ENCODE measurements at places on chromosomes 4 and X.

- no peak for DNase-seq
These were observed 84.3 kb upstream of the PRSS48 start for GRCh38 chr4:151192556-151193235.

- no peak for DNase-seq
These were observed 48.6 kb downstream of the ASB9 start for GRCh38 chrX:15221321-15221720.

GRCh38 chrX:55546956-55547355 is 57.3 kb upstream of the USP51 start:
- no peak for DNase-seq

DNA sequence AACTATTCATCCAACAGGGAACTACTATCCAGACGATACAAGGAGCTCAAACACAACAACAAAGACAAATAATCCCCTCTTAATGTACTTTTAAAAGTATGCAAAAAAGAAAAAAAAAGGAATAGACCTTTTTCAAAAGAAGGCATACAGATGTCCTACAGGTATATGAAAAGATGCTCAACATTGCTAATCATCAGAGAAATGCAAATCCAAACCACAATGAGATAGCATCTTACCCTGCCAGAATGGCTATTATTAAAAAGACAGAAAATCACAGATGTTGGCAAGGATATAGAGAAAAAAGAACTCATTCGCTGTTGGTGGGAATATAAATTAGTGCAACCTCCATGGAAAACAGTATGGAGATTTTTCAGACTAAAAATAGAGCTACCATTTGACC is 67.1 kb upstream of the ENPP6 start:
- no peak for DNase-seq

- no peak for DNase-seq
These were observed 119.2 kb downstream of the TLL1 start for GRCh38 chr4:165992283-165992682.

DNA sequence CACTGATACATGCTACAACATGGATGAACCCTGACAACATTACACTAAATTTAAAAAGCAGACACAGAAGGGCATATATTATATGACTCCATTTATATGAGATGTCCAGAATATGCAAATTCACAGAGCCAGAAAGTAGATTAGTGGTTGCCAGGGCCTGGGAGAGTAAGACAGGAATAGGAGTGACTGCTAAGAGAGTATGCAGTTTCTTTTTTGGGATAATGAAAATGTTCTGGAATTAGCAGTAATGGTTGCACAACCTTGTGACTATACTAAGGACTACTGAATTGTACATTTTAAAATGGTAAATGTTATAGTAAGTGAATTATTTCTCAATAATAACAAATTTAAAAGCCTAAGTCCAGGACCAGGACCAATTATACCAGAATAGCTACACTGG is 29.5 kb upstream of the NUP54 start:
- DNase-seq = no peak

DNA sequence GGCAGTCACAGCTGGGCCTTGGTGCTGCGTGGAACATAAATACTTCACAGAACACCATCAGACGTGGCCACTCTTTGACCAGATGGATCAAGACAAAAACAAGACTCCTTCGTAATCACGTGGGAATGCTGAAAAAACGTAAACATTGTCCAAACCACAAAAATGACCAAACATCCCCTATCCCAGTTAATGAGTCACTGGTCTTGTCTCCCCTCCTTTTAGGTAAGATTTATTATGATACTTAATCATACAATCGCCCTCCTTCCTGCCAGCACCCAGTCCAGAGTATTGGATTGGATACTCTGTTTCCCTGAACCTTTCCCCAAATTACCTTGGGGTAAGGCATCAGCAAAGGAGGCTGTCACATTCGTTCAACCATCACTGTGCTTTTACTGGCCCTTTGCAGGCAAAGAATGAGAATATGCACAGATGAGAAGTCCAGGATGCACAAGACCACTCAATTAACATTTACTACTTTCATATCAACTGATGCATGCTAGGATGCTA is 601 bp upstream of the TCEANC start:
- DNase-seq = no peak

GRCh38 chr4:87196927-87197326 is 23.5 kb downstream of the KLHL8 start:
- DNase-seq = no peak

DNA sequence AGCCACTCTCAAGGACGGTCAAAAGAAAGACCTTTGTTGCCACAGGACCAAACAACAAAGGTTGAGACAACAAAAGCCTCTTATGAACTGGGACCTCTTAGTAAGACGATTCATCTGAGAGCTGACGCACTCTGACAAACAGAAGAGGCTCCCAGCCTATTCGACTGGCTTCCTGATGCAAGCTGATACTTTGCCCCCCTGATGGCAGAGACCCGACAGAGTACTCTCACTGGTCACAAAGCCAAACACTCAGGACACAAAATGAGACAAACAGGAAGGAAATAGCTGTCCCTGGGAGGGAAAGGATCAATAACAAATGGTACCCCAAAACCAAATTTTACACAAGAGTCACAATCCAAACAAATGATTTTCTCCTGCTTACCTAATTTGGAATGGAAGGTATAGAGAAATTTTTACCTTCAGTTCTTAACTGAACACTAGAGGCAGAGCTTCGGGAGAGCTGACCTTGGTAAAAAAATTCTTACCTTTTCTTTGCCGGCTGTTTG is 75.2 kb upstream of the PLAC8 start:
- DNase-seq = no peak

- DNase-seq = no peak
These were observed 225.0 kb downstream of the COL25A1 start for GRCh38 chr4:109077505-109077904.

DNA sequence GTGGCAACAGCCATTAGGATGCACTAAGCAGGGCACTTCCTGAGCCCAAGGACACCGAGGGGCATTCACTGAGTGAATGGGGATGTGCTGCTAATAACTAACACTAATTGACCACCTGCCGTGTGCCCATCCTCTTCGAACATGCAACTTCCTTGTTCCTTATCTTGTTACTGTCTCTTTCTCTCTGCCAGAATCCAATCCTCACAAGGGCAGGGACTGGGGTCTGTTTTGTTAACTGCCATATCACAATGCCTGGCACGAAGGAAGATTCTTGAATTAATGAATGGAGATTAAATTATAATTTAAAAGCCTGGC is 1.3 kb downstream of the ERAS start:
- DNase-seq = no peak

DNA sequence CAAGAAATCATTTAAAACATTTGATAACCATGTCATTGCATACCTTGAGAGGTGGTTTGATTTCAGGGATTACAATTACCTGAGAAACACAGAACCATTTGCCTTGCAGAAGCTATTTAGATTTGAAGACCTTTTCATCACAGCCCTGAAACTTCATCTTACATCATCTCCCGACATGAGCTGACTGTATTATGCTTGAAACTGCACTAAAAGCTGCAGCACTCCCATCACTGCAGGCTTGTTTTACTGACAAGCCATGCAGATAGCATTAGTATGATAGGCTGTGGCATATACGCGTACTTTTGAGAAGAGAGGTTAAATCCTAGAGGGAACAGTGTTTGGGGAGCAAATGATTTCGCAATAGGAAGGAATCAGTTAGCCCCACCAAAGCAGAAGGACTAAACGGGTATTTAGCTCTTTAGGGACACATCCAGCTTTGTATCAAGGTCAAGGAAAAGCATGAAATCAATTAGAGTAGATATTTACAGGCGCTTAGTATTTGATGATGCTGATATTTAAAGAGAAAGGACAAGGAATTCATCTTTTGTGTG is 133.2 kb upstream of the DIAPH2 start:
- no peak for DNase-seq

DNA sequence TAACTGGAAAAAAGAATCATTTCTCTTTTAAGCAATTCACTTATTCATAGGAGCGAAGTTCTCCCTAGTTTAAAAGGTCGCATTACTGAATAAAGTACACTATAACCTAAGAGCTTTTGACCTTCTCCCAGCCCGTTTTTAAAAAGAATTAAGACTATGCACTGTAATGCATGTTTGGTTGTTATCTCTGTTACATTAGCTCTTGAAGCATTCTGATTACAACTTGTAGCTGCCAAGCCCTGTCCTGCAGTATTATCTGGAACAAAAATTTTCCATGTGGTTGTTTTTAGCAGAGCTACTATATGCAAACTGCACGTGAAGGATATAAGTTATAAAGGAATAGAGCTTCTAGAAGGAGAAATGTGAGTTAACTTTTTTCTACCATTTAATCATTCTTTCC is 8.1 kb downstream of the GAB1 start:
- no peak for DNase-seq

GRCh38 chr4:77155631-77156452 is 1.2 kb upstream of the CCNG2 start:
- DNase-seq = no peak

DNA sequence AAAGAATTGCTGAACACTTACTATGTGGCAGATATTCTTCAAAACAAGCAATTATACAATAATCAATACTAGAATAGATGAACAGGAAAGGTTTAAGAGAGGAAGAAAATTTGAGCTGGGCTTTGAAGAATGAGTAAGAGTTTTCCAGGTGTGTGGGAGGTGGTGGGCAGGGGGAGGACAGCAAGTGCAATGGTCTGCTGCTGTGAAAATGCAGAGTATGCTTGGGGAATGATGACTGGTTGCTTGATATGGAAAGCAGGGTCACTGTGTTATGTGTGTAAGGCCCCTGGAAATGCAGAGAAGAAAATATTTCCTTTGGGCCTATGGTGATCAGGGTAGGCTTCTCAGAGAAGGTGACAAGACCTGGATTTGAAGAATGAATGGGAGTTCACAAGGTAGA is 300.3 kb downstream of the CAMK2D start:
- DNase-seq = no peak

- DNase-seq = no peak
These were observed 283.9 kb downstream of the TECRL start for GRCh38 chr4:64125354-64125753.

GRCh38 chr4:114563536-114564315 is 34.9 kb upstream of the UGT8 start:
- DNase-seq = no peak

GRCh38 chr4:90970021-90970420 is 842.8 kb downstream of the CCSER1 start:
- no peak for DNase-seq

DNA sequence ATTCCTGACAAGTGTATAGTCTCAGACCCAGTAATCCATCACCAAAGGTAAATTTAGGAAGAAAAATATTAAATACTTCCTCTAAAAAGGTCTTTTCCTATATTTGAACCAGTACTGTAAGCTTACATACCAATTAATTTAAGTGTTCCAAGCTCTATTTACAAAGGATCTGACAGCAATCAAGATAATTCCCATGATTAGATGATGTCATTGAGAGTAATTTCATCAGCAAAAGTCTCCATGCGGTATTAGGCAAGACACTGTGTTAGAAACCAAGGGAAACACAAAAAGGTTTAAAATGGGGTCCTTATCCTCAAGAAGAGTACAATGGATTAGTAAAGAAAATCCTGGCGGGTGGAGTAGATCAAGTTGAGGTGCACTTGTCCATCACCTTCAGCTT is 198.5 kb downstream of the PRDM5 start:
- no peak for DNase-seq

DNA sequence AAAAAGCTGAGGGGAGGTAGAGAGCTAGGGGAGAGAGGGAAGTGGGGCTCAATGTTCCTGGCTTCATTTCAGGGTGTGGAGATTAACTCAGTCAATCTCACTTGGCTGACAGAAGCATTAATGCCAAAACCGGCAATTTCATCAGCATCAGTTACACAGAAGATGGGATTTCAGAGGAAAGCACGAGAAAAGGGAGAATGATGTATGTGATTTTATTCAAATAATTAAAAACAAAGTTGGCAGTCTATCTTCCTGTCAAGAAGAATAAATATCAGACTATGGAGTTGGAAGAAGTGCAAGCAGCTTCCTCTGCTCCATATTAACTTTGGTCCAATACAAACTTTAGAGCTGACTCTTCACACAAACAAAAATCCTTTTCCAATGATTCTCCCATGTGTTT is 29.6 kb upstream of the HCCS start:
- no peak for DNase-seq

DNA sequence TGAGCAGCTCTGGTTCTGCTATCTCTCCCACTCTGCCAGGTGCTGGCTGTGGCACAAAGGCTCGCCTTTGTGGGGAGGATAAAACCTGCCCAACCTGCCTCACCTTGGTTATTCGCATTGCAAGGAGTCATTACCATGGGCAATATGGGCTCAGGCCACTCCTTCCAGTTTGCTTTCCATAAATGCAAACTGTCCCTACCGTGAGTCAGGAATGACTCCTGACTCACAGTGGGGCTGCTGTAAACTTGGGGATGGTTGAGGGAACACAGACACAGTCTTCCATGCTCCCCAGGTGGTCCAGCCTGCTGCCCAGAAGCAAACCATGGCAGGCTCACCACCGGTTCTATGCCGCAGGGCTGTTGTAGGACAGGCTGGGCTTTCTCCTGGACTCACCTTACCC is 36.1 kb downstream of the COQ2 start:
- no peak for DNase-seq

DNA sequence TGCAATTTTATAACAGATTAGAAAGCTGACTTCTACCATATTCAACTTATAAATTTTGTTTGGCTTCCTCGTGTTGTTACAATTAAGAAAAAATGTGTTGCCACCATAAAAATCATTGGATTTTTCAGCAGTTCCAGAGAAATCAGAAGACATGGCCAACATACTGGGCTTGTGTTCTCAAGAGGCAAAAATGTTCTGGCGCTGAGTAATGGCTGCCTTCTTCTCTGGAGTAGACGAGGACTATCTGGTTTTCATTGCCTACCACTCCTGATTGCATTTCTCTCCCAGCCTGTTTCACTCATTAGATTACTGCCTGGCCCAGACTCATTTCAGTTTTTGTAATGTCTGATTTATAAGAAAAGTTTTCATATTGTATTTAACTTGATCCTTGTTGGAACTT is 122.3 kb downstream of the ARHGAP10 start:
- no peak for DNase-seq

DNA sequence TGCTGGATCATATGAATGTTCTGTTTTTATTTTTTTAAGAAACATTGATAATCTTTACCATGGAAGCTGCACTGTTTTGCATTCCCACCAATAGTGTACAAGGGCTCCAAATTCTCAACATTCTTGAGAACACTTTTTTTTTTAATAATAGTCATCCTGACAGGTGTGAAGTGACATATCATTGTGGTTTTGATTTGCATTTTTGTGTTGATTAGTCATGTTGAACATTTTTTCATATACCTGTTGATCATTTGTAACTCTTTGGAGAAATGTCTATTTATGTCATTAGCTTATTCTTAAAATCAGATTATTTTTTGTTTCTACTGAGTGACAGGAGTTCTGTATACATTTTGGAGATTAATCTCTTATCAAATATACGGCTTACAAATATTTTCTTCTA is 408.5 kb downstream of the GLUD2 start:
- no peak for DNase-seq

GRCh38 chr4:95638920-95639501 is 90.2 kb upstream of the UNC5C start:
- no peak for DNase-seq

- DNase-seq = no peak
These were observed 86.8 kb downstream of the PDGFRA start for GRCh38 chr4:54315561-54316538.

GRCh38 chr4:94722748-94723147 is 35.0 kb upstream of the BMPR1B start:
- no peak for DNase-seq

GRCh38 chr4:70449220-70449619 is 22.8 kb upstream of the MUC7 start:
- no peak for DNase-seq
